ENCODE measurements at places on chromosomes 11 and 22.
A peak's percentile ranks its signal among the peaks of the same experiment; 100 is the strongest.

DNA sequence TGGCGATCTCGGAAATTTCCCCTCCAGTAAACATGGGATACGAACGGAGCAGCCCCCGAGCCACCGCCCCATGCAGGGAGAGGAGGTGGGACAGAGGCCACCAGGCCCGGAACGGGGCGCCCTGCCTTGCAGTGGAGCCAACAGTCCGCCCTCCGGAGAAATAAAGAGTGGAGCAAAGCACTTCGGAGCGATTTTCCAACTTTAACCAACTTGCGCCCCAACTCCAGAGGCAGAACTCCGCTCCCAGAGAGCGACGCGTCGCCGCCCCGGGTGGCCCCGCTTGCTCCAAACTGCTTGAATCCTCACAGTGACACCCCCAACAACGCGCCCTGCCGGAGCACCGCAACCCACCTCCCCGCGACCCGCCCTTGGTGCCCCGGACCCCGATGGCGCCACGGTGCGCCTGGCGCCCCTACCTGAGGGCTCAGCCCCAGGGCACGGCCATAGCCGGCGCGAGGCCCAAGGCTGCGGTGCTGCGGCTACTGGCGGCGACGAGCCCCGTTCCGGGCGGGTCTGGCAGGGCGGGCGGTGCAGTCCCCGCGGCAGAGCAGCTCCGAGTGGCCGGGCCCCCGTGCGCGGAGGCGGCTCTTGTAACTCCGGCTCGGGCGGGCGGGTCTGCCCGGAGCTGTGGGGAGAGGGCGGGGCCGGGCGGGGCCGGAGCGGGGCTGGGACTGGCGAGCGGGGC is at the start of gene AHNAK:
Gene AHNAK (minus strand): TSS at position 563 of the 685 bp plus-strand sequence. CDS start 10,708 bp downstream, outside the sequence.
- DNase-seq = peak; percentile 72

DNA sequence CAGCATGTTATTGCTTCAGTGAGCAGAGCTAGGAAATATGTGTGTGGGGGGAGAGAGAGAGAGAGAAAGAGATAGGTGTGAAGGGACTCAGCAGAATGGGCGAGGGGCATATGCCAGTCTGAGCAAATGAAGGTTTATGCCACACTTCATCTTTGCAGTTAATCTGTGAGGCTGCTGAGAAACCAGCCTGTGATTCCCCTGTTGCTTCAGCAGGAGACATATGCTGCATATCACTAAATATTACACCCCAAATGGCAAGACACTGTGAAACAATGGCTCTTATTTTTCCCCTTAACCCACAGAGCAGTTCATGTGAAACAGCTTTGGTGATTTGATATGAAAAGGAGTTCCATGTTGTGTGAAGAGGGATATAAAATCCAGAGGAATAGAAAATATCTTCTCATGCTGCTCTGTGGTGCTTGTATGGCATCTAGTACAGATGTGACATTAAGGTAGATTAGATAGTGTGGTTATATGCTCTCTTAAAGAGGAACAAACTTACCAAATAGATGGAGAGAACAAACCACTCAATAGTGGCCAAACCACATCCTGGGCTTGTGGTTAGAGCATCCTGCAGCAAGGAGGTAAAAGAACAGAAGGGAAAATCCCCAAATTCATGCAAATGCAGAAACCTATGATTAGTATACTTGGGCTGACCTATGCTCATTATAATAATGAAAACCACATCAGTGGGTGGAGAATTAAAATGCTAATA is 864.2 kb downstream of the FAM181B start:
- peak; percentile 80 for DNase-seq

DNA sequence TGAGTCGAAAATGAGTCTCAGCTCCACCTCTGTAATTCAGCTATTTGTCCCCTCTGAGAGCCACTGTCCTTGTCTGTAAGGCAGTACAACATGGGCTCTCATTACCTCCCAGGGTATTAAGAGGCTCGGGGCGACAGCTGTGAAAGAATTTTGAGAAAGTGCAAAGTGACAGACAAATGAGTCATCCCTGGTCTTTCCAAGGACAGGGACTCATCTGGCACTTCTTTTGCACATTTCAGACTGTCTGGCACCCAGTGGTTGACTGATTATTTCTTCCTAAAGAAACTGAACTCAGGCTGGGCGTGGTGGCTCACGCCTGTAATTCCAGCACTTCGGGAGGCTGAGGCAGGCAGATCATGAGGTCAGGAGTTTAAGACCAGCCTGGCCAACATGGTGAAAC is 62.1 kb upstream of the ARFGAP3 start:
- DNase-seq = no peak

DNA sequence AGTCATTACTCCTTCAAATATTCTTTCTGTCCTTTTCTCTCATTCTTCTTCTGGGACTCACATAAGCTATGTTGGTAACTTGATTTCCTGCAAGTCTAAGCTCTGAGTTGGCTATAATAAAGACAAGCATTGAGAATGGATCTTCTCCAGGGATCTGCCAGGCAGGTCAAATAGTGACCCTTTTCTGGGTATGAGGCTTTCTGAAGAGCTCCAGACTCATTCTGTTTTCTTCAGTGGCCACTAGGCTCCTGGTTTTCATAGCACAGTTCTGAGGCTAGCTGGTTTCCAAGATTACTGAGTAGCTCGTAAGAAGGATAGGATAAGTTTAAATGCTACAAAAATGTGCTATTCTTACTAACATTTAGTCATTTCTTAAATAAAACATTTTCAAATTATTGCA is 38.3 kb downstream of the TMPRSS5 start:
- DNase-seq = no peak

DNA sequence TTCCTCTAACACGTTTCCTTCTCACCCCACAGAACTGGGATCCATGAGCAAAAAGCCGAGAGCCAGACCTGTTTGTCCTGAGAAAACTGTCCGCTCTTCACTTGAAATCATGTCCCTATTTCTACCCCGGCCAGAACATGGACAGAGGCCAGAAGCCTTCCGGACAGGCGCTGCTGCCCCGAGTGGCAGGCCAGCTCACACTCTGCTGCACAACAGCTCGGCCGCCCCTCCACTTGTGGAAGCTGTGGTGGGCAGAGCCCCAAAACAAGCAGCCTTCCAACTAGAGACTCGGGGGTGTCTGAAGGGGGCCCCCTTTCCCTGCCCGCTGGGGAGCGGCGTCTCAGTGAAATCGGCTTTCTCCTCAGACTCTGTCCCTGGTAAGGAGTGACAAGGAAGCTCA is 24.0 kb downstream of the CD5 start:
- no peak for DNase-seq

GRCh38 chr11:36273110-36273509 is 16.1 kb downstream of the COMMD9 start:
- no peak for DNase-seq

- no peak for DNase-seq
These were observed 41.0 kb downstream of the CSF2RB start for GRCh38 chr22:36954251-36955014.

DNA sequence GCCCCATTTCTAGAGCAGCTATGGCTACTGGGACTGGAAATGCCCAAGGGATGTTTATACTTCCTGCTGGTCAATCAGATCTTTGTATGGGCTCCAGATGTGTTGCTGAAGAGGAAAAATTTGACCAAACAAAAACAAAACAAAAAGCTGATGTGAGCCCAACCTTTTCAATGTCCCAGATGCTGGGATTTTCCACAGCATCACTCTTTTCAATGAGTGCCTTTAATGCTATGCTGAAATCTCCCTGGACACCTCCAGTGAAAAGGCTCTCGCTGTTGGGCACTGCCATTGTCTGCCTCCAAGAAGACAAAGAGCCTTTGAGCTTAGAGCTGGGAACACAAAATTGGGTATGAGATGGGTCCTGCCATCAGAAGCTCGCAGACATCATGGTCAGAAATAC is 671.9 kb downstream of the NTM start:
- DNase-seq = no peak

GRCh38 chr11:35997902-35998520 is 54.1 kb downstream of the LDLRAD3 start:
- no peak for DNase-seq

DNA sequence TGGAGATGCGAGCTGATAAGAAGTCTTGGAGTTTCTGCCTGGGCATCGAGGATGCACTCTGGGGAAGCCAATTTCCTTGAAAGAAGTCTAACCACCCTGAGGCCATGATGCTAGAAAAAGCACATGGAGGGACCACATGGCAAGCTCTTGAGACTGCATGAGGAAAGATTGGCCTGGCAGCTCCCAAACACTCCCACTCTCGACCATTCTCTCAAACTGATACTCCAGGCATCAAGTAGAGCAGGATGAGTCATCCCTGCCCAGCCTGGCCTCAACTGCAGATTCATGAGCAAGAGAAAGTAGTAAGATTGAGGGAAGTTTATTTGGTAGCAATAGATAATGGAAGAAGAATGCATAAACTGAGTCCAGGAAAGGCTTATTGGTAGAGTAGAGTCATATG is 194.3 kb downstream of the KIF18A start:
- DNase-seq = no peak

DNA sequence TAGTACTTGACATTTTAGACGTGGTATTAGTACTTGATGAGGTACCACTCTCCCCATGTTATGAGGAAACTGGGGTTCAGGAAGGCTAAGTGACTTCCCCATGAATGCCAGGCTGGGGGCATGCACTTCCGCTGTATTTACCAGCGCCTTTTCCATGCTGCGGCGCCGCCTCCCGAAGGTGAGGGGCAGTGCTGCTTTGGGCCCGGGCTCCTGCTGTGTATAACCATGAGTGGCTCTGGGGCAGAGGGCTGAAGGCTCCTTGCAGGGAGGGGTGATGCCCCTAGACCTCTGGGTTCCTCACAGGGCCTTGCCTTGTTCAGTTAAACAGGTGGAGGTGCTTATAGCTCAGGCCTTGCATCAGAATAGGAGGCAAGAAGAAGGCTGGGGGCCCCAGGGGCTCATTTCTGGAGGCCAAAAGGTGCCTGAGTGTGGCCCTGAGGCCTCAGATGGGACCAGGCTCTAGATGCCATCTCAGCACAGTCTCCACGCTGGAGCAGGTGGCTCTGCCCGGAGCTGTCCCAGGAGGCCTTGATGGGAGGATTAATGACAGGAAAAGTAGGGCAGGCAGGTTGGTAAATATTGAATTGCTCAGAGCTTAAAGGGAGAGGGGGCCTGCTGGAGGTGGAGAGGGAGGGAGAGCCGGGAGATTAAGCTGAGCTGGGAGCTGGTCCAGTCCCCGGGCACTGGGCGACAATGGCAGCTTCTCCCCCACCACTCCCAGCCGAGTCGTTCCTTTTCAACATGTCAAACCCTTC is 129.6 kb downstream of the CEP164 start:
- no peak for DNase-seq

GRCh38 chr22:40367342-40367741 is 3.1 kb upstream of the SGSM3 start:
- DNase-seq = no peak

- no peak for DNase-seq
These were observed 7.1 kb downstream of the POLR3H start for GRCh38 chr22:41537203-41537602.

- peak; percentile 12 for DNase-seq
These were observed 768 bp downstream of the LDHA start for GRCh38 chr11:18394928-18395734.

GRCh38 chr11:6127881-6128280 is 20.4 kb downstream of the OR56B4 start:
- no peak for DNase-seq

DNA sequence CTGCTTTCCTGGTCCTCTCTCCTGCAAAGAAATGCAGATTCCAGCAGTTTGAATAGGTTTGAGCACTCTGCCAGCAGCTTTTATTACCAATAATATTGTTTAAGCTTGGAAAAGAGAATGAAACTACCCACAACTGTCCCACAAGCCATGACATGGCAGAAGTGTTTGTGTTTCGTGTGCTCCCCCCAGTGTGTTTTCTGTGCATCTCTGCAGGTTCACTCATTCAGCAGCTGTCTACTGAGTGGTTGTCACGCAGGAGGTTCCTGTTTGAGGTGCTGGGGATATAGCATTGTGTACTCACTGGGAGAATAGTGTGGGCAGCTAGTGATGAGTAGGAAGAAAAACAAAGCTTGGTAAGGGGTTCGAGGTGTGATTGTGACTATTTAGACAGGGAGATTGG is 55.3 kb upstream of the SUSD2 start:
- DNase-seq = no peak

DNA sequence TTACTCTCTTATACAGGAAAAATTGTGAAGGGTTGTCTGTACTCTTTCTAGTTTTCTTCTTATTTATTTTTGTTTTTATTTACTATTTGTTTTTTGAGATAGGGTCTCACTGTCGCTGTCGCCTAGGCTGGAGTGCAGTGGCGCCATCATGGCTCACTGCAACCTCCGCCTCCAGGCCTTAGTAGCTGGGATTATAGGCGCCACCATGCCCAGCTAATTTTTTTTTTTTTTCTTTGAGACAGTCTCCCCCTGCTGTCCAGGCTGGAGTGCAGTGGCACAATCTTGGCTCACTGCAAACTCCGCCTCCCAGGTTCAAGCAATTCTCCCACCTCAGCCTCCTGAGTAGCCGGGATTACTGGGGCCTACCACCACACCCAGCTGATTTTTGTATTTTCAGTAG is 18.4 kb downstream of the CUL5 start:
- no peak for DNase-seq

- no peak for DNase-seq
These were observed 92.9 kb downstream of the PDHX start for GRCh38 chr11:35009191-35009943.

GRCh38 chr22:37121887-37122591 is 12.5 kb upstream of the TMPRSS6 start:
- DNase-seq = peak; percentile 94

- DNase-seq = no peak
These were observed 53.6 kb downstream of the PITPNB start for GRCh38 chr22:27865496-27865895.

DNA sequence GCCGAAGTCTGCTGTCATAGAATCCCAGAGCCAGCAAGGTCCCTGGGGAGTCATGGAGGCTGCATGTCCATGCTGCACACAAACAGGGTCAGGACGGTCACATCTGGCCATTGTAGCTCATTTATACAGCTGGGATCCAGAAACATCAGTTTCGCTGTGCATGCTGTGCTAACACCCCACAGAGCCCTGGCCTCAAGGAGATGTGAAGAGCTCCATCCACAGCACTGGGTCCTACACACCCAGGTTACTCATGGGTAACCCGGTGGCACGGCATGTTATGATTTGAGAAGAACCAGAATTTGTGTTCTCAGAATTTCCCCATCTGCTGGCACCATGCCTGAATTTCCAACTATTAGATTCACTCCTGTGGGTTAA is 146.3 kb upstream of the ARHGAP20 start:
- no peak for DNase-seq

DNA sequence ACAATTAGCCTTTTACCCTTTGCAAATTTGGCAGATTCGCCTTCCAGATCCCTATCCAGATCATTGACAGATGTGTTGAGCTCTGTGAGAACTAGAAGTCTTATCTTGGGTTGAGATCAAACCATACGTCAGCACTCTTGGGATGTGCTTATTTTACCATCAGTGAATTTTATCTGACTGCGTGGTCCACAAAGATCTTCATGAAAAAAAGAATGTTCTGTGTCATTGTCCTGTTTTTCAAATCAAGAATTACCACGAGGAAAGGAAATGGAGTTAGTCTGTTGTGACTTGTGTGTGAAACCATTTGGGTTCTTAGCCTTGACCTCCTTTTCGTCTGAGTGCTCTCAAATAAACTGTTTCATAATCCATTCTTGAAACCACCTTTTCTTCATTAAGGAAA is 86.2 kb upstream of the SORL1-AS1 start:
- no peak for DNase-seq

All from CD4-positive, alpha-beta T cell treated with Interleukin-6 for 4 hours (primary cell).